ENCODE measurements at places on chromosomes 5 and 9. TPM values are rescaled to one million over a fixed set of nuclear protein-coding genes. Genes with fewer than 3 reads are reported as not detected.

Gene OR13C3
- not detected for total RNA-seq

DNA sequence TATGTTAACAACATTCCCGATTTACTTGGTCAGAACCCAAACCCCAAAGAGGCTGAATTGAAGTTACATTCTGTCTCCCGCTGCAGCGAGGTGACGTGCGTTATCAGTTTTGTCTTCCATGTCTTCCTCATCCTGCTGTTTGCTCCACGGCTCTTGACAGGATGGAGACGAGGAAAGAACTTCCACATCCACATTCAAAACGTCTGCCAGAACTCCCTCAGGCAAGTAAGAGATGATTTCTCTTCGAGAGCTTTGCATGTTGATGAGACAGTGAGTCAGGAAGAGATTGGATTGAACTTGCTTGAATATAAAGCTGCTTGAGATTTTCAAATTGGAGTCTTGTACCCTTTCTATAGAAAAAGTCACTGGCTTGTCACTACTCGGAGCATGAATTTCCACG, 242.6 kb downstream of the AUH start:
- no peak for DNase-seq

Gene HMMR
- total RNA-seq, result 74.1 TPM

GRCh38 chr5:52694648-52695047, 93.1 kb upstream of the ITGA1 start:
- DNase-seq, result no peak

Gene SPATA31C1
- total RNA-seq, result not detected

DNA sequence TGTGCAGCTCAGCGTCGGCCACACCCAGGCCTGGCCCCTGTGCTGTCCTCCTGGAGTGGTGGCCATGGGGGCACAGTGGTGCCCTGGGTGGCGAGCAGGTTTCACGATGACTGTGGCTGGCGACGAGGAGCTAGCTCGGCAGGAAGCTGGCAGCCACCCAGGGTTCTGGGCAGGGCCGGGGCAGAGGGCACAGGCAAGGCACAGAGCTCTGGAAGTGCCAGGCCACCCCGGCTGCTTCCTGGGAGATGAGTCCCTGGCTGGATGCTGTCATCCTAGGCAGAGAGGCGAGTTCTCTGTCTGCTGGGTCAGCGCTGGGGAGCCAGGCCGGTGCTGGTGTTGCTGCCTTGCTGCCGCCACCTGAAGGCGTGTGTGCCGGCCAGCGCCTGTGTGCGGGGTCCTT, 51.7 kb downstream of the RXRA start:
- peak; percentile 54 for DNase-seq

DNA sequence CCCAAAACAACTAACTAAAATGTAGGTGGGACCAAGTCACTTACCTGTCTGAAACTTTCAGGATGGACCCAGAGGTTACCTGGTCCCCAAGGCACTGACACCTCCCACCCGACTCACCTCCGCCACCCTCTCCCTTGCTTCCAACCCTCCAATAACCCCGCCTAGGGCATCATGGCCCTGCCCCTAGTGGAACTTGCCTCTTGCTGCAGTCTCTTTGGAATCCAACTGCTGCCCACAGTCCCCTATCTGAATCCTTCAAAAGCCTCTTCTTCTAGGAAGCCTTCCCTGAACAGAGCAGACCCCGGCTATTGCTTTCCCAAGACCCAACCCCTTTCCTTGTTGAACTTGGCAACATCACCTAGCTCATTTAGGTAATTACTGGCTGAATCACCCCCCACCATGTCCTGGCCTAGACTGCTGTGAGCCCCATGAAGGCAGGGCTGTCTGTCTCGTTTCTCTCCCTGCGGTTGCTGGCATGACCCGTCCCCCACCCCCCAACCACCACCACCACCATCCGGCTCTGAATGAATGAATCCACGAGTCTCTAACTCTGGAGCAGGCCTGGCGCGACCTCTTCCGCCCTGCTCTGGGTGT, 9.4 kb downstream of the CRB2 start:
- DNase-seq, result no peak

- DNase-seq, result no peak
Measured at GRCh38 chr9:82808478-82808877, 254.5 kb downstream of the RASEF start.

DNA sequence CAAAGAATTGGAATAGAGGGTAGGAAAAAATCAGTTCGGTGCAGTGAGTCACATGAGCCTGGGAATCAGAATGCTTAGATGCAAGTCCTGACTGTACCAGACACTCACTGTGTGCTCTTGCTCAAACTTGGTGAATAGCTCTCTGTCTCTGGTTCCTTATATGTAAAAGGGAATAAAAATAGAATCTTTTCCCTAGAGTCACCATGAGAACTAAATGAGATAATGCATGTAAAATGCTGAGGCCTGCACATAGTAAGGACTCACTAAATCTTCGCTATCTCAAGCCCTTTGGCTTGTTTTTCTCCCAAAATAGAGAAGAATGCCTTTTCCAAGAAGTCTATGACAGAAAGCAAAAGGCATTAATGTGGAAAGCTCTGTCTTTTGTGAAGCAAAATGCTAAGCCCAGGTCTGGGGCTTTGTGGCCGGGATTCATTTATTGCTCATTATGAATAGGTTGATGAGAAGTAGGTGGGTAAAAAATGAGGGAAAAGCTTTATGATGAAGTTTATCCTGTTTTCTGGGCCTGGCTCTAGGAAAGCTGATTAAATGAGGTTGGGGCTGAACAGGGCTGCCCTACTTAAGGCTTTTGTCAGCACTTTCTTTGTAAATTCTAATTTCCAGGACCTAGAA, 483.3 kb downstream of the DMAC1 start:
- no peak for DNase-seq

GRCh38 chr9:70465904-70466303, 51.4 kb upstream of the KLF9 start:
- no peak for DNase-seq

DNA sequence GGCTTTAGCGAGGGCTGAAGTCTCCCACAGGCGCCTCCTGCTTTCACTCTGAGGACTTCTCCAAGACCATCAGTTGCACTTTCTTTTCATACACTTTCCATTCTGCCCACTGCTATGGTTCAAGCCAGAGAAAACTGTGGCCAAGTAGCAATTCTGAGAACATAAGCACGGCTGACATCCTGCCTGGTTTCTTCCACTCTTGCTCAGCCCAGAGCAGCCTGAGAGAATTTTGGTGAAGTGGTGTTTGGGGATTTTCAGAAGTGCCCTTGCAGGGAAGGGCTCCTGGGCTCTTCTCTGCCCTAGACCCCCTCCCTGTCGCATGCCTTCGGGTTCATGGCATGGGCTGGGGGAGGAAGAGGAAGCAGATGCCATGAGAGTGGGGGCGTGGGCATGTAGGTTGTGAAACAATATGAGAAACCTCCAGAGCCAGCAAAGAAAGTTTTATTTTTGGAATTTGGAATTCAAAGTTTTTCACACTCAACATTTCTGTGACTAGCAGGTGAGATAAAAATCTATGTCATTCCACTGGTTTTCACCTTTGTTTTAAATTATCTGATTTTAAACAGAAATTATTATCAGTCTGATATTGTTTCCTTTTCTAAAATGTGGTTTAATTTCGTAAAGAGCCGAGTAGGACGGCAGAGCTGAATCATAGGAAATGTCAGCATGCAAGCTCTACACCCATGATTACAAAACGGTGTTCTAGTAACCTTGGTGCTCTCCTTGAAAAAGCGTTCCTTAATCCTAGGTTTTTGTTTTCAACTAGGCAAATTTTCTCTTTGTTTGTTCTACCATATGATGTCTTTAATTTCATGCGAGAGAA, 27.8 kb upstream of the TNFSF8 start:
- DNase-seq, result no peak

DNA sequence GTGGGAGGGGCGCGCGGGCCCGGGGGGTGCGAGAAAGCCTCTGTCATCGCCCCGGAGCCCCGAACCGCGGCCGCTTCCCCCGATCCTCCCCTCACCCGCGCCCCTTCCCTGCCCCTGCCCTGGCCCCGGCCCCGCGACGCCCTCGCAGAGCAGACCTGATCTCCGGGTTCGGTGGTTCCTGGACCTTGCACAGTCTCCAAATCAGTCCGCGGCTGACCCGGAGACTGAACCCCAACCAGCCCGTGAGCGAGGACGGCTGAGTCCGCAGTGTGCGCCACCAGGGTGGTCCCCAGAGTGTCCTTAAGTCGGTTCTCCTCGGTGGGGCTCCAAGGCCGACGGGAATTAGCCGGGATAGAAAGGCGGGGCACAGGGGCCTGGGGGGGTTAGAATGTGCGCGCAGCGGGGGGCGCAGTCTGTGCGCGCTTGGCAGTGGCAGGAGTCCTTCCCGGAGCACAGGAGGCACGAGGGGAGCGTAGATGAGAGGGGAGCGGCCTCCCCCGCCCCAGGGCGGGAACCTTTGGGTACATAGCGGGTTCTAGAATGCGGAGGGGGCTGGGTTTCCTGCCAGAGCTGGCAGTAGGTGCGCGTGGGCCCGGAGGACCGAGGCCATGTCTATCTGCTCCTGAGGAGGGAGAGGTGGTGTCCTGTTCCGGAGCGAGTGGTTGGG, 779 bp downstream of the PKN3 start:
- DNase-seq, result no peak

GRCh38 chr5:138870611-138871010, 4.5 kb downstream of the LRRTM2 start:
- no peak for DNase-seq

Gene EEIG1
- 93.4 TPM for total RNA-seq

DNA sequence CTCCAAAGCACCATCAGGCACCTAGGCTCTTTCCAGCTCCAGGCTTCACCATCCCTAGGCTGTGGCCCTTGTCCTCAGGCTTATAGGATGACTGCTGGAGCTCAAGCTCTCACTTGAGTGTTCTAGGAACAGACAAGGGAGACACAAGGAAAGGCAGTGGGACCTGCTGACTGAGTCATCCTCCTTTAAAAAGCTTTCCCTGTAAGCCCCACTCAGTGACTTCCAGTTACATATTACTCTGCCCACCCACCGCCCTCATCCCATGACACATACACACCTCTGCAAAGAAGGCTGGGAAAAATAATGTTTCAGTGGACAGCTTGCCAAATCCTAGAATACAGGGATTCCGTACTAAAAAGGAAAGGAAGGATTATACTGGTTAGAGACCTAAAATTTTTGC, 154.2 kb upstream of the ZNF366 start:
- no peak for DNase-seq

GRCh38 chr5:173316339-173317020, 11.7 kb downstream of the STC2 start:
- DNase-seq, result no peak

GRCh38 chr9:27047136-27047535, 41.7 kb upstream of the LRRC19 start:
- no peak for DNase-seq

GRCh38 chr5:39428640-39429039, 3.9 kb upstream of the DAB2 start:
- DNase-seq, result no peak

DNA sequence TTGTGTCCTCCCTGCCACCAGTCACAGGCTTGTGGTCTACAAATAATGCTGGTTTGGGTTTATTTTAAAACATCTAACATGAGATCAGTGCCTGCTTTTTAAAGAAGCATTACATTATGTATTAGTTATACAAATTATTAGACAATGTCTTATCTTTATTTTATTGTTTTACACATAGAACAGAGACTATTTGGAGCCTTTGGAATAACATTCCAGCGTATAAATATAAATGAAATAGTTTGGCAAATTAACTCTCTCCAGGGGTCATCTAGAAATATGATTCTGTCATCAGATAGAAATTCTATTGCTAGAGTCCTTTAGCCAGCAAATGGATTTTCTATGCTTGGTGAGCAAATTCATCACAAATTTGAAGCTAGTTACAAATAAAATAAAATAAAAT, 22.4 kb downstream of the MAP1B start:
- DNase-seq, result no peak

DNA sequence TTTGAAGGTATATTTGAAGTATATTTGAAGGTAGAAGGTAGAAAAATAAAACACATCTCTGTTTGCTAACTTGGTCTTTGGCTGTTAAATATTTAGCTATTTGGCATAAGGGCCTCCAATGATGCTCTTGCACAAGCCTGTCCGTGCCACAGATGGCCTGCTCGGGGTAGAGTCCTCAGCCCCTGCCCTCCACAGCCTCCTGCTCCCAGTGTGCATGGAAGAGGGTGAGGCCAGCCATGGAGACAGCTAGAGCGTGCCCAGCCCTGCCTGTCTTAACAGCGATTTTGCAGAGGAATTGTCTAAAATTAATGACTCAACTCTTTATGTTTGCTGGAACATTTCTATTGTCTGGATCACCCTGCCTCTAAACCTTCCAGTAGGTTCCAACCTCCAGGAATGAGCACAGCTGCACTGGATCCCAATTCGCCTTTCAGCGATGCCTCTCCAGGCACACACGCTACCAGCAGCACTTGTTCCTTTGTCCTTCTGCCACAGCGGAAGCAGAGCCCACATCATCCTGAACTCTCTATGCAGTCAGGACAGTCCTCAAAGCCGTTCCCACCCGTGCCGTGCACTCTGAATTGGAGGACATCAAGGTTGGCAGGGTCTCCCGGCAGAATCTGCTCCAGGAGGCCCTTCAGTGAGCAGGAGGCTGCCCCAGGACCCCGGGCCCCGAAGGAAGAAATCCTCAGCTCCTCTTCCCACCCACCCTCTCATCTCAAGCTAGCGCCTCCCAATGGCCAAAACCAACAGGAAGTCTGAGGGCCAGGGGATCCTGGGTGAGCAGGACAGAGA, 254.0 kb upstream of the IRX1 start:
- DNase-seq, result no peak

Gene CDH18
- total RNA-seq, result not detected

DNA sequence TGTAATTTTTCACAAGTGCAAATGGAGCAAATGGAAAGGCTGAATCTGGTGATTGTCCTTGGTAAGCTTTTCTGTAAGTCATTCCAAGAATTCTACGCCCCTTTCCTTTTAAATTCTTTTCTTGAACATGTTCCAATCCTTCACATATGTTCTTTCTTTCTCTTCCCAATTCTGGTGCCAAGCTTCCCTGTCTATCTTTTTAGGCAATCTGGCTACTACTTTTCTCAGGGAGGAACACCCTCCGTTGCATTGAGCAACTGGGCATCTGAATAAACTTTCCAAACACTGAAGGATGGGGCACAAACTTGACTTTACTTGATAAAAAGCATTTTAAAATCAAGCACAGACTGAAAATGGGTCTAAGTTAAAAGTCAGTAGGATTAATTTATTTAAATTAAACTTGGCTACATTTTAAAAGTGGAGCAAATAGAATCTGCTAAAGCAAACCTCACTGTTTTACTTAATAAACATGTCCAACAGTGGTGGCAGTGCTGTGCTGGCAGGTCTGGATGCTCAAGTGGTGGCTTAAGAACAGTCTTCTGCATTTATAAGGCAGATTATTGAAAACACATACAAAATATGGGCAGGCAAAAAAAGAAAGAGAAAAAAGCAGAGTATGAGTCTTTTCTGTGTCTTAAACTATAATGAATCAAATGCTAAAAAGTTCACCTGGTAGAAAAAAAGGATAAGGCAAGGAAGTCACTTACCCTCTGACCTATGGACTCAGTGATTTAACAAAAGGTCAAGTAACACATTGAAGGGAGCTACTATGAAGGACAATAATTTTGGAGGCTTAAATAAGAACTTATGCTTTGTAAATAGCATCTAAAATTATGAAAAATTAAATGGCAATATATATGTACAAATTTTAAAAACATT, 5.4 kb downstream of the ELL2 start:
- DNase-seq, result no peak

DNA sequence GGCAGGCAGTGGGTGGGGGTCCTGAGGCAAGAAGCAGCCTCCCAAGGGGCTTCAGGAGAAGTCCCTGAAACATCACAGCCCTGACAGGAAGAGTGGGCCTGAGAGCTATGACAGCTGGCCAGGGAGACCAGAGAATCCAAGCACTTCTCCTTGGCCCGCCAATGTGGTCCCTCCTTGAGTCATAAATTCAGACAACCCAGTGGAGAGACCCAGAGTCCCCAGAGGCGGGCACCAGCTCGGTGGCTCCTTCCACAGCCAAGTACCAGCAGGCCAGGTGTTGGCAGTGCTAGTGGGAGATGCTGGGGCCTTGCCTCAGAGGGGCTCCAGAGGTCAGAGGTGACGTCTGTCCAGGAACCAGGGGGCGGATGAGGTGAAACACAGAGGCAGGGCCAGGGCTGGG, 1.6 kb upstream of the DOK3 start:
- DNase-seq, result no peak

Measured in Caki2 (cell line).